ENCODE measurements at places on chromosomes 6 and 20.

DNA sequence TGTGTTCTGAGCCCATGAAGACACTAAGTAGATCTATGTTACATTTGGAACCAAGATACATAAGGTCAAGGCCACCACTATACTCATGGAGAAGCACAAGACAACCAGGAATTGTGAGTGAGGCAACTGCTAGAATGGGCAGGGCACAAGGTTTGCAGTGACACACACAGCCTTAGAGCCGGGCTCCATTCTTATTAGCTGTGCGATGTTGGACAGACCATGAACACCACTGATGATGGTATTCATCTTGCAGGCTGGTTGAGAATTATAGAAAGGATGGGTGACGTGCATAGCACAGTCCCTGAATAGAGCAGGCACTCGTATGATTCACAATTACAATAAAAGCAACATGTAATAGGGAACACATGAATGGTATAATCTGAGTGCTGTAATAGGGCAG lies 172.4 kb downstream of the GJA10 start:
- DNase-seq: peak; percentile 71

DNA sequence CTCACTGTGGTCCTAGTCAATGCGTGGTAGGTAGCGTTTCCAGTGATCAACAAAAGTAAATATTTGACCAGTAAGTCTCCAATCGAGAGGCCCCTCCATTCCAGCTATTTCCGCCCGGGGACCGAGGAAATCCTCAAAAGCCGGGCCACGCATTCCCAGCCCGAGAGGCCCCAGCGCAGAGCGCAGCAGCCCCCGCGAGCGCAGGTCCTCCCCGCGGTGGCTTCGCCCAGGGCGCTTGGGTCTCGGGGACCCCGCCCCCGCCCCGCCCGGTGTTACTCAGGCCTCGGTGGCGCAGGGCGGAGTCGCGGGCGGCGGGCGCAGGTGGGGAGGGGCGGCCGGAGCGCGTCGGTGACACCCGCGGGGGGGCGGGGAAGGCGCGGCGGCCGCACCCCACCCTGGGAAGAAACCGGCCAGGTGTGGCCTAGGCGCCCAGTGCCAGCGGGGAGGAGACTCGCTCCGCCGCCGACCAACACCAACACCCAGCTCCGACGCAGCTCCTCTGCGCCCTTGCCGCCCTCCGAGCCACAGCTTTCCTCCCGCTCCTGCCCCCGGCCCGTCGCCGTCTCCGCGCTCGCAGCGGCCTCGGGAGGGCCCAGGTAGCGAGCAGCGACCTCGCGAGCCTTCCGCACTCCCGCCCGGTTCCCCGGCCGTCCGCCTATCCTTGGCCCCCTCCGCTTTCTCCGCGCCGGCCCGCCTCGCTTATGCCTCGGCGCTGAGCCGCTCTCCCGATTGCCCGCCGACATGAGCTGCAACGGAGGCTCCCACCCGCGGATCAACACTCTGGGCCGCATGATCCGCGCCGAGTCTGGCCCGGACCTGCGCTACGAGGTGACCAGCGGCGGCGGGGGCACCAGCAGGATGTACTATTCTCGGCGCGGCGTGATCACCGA lies at the start of gene DSP:
Gene DSP (plus strand): TSS at position 497 of the 890 bp plus-strand sequence. CDS start 245 bp downstream, at position 742.
- peak; percentile 83 for DNase-seq

GRCh38 chr20:37071481-37071911 lies 24.3 kb downstream of the RBL1 start:
- peak; percentile 31 for DNase-seq

DNA sequence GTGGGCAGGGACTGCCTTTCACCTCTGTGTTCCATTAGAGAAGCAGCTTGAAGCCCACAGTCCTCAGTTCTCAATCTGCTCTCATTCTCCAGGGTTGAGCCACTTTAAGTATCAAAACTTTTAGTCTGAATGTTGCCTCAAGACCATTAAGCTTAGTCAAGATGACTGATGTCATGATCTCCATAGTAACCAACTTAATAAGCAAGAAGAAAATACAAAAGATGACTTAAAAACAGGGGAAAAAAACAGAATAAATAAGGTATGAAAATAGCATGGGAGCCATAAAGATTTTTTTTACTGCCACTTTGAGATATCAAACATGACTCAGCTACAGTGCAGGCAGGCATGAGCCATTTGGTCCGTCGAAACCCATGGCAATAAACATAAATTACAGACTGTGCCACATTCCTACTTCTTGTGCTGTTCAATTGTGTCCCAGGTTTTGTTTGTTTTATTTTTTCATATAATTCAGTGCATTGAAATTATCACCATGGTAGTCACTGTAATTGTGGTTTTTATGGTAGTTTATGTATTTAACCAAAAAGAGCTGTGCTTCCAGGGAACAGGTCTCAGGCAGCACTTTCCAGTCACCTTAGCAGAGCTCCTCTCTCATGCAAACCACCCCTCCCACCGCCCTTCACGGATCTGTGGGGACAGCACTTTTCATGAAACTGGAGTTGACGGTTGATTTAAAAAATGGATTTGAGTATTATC lies 156.5 kb upstream of the INSM1 start:
- DNase-seq: peak; percentile 56

DNA sequence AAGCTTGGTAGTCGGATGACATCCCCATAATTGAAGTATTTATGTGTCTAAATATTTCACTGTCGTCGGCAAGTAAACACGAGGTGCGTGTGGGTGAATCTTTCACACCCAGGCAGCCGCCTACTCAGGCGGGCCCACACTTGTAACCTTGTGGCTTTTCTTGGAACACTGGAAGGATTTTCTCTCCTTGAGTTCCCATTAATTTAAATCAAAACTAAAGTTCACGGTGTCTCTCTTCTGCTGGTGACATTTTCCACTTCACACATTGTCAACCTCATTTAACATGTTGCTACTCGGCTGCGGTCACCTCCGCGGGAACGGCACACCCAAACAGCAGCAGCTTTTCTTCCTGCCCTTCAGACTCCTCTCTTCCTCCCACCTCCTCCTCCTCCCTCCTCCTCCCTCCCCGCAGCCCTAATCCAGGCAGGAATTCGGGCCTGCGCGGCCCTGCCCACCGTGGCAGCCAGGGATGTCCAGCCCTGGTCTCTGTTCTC lies 336.6 kb downstream of the QKI start:
- no peak for DNase-seq

DNA sequence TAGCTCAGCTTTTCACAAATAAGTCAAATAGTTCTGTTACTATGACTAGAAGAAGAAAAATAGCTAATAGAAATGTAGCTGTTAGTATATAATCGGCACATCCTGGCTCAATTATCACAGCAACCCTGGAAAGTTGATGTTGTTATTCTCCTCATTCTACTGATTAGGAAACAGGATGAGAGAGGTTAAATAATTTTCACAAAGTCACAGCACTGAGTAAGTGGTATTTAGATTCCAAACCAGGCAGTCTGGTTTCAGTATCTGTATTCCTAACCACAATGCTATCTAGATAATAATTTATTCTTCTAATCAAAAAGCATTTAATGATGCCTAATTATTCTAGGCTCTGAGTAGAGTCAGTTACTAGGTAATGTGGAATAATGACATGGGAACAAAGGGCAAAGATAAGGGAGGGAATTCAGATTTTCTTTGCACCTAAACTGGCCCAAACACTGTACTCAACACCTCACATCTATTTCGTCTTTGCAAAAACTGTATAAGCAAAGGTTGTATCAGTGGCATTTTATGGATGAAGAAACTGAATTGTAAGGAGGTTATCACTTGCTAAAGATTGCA lies 51.3 kb downstream of the PDE7B start:
- no peak for DNase-seq

DNA sequence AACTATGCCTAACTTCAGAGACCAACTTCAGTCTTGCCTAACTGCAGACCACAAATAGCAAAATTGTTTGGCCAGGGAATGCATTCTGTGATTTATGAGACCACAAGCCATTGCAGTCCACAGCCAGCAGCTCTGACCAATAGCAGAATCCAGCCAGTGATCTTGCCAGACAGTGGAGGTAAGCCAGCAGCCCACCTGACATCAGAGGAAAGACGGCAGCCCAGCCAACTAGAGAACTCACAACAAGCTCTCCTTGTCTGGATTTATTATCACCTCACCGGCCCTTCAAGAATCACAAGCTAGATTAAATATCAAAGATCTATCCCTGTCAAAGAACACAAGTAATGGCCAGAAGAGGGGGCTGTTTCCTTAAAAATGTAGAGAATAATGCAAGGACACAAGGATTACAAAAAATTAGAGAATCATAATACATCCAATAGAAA lies 66.5 kb upstream of the SLC35F1 start:
- peak; percentile 40 for DNase-seq

GRCh38 chr20:14792915-14793314 lies 455.5 kb upstream of the FLRT3 start:
- no peak for DNase-seq

DNA sequence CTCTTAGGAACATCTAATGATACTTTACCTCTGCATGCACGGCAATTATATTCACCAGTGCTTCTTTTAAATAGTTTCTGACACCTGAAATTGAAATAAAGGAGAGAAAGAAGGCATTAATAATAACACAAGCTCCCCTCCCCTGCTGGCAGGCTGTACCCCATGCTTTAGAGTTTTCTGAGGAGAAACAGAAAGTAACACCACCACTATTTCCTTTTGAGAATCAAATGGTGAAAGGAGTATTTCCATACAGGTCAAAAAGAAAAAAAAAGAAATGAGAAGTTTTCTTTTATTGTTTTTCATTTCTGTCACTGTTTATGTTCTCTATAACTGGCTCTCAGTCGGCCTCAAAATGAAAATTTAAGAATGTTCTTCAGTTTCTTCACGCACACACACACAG lies 108.1 kb downstream of the IRF4 start:
- no peak for DNase-seq

GRCh38 chr20:56418385-56418861 lies 6.4 kb downstream of the CASS4 start:
- no peak for DNase-seq

DNA sequence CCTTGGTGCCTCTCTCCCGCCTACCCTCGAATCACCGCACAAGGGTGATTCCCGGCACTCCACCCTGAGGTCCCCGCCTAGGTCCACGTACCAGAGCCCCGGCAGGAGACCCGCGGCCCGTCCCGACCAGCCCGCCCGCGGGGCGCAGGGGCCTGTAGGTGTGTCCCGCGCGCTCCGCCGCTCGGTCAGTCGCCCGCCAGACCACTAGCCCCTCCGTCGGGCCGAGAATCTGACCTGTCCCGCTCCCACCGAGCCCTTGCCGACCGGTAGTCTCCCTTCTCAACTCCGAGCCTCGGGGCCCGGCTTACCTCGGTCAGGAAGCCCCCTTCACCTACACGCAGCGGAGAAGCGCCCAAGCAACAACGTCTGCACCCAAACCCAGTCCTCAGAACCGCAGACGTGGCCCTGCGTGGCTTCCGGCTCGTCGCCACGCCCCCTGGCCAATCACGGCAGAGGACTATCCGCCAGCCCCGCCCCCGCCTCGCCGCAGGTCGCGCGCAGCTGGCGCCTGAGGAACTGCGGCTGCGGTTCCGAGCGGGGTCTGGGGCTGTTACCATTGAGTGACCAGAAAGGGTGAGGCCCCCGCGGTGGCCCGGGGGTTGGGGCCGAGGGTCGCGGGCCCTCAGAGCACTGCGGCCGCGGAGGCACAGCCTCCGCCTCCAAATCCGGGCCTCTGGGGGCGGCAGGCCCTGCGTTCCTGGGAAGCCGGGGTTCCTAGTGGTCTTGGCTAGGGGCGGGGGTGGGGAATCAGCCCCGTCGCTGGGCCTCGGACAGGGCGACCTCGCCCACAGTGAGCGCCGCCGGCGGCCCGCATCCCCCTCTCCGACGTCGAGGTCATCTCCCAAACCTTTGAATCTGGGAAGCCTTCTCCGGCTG lies at the start of the genes PGM3 and RWDD2A:
Gene PGM3 (minus strand): TSS at position 395 of the 876 bp plus-strand sequence. CDS start 2,253 bp downstream, outside the sequence.
Gene RWDD2A (plus strand): TSS at position 487 of the 876 bp plus-strand sequence. CDS start 1,095 bp downstream, outside the sequence.
- DNase-seq: peak; percentile 88

DNA sequence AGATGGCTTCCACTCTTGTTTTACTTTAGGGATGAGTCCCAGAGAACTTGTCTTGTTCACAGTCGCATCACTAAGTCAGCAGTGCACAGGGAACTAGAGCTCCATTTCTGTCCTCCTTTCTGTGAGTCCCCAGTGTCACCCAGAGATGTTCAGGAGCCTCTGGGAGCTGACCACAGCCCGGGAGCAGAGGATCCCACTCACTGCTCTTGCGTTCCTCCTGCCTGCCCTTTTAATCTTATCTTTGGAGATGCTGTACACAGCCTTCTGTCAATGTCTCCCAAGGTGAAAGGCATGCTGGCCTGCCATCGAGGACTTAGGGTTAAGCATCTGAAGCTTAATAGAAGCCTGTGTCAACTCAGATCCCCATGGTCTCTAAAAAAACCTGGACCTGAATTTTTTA lies 71.2 kb downstream of the IGF2R start:
- no peak for DNase-seq

DNA sequence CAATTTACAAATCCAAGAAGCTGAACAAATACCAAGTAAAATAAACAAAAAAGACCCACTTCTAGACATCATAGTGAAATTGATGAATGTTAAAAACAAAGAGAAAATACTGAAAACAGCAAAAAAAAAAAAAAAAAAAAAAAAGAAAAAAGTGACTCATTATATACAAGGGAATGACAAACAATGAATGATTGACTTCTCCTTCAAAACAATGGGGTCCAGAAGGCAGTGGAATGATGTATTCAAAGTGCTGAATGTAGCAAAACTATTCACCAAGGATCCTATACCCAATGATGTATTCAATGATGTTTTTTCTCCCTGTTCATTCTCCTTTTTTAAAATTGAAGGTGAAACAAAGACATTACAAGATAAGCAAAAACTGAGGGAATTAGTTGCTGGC lies 650.0 kb downstream of the UTRN start:
- no peak for DNase-seq

DNA sequence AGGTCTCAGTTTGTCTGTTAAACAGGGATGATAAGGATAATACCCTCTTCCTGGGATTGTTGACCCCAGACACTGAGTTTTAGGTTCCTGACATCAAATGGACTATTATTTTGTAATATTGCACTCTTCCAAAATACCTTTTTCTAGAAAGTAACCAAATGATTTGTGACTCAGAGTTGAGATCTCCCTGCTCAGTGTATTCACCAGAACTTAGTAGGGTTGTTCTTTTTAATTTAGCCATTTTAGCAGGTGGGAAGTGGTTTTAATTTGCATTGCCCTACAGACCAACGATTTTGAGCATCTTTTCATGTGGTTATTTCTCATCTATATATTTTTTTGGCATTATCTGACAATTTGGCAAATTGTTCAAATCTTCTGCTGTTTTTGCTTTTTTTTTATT lies 75.1 kb downstream of the TMEM242 start:
- no peak for DNase-seq

DNA sequence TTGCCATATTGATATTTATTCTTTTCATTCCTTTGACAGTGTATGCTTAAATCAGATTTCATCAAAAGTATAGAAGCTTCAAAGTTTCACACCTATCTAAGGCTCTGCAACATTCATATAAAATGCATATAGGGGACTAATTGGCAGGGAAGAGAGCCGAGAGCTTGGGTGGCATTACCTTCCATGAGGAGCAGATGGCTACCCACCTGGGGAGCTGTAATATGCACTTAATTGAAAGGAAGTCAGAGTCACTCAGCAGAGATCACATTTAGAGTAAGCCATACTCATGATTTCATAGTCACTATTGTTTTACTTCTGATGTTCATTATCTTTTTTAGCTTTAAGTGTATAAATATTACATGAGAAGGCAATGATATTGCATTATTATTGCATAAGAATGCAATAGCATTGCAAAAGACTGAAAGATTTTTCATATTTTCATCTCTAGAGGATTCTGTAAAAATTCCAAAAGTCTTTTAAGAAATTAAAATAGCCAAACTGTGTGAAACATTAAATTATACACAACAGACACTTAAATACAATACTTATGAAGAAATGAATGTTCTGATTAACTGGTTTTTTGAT lies 1305.2 kb downstream of the EPHA7 start:
- no peak for DNase-seq

Data from fibroblast of skin of back (primary cell).